Liver (tissue), 10 donors: ENCODE measurements at places on chromosomes 7 and 10. TPM values are rescaled to one million over a fixed set of nuclear protein-coding genes. Genes with fewer than 3 reads are reported as not detected.
A peak's percentile ranks its signal among the peaks of the same experiment; 100 is the strongest.

DNA sequence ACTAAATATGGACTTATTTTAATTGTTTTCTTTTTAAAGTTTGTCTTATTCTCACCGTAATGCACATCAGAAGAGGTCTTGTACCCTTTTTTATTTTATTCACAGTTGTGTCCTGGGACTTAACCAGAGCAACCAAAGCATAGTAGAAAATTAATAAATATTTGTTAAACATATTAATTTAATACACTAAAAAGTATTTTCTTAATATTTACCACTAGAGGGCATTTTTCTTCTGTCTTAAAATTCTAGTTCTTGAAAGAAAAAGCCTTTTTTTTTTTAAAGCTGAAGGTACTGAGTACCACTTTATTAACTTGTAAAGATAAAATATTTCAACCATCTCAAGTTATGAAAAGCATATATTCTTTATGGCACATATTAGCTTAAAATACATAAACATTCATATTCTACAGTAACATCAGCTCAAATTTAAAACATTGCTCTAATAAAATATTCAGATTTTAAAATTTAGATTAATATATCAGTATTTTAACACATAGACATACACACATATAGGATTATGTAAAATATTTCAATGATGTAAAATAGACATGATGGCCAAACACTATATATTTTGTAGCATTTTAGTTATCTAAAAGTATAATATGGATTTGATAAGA lies 260.4 kb downstream of the SEMA3A start:
- no peak for DNase-seq

DNA sequence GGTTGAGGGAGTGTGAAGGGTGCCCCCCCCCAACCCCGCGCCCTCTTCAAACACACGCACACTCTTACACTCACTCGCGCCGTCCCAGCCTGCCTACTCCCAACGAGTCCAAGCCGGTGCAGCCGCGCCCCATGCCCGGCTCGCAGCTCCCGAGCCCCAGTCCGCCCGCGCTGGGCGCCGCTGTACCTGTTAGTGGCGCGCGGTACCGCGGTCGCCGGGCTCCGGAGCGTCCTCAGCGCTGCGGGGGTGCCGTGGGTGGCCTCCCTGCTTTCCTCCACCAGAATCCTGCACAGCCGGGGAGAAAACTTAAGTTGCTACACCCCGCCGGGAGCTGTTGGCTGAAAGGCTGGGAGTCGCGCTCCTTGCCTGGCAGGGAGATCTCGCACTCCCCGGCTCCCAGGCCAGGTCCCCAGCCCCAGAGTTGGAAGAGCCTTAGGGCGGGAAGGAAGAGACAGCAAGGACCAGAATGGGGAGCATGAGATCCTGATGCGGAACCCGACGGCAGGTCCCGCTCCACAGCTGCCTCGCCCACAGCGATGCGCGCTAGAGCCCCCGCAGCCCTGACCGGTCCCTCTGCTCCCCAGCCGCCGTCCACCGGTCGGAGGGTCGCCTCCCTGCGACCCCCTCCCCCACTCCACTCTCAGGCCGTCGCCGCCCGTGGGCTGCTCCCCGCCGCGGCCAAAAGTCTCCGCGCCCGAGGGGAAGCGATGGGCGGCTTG lies 863 bp downstream of the ST8SIA6 start:
- DNase-seq: peak; percentile 72

DNA sequence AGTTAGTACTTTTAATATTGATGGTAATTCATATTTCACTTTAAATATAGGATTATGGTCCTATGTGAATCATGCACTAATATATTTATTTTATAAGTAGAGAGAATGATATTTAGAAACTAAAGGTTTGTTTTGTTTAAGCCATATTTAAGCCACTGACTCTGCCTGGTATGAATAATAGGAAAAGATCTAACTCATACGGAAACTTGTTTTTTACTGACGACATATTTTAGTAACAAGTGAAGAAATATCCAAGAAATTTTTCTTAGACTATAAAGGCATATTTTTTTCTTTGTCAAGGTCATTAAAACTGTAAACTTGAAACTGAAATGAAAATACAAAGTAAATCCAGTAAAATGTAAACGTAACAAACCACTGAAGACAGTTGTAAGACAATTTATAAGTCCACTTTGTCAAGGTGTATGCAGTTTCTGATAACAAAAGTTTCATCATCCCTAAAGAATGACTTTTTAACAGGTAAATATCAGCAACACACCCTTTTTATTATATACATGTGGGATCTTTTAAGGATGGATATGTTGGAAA lies 147.1 kb downstream of the PHF14 start:
- no peak for DNase-seq

GRCh38 chr10:86139066-86139657 lies 227.4 kb downstream of the GRID1 start:
- no peak for DNase-seq

- DNase-seq: no peak
These were observed 87.4 kb upstream of the PIP4K2A start for GRCh38 chr10:22801785-22802184.

GRCh38 chr10:20132816-20133215 lies 316.6 kb downstream of the PLXDC2 start:
- no peak for DNase-seq

DNA sequence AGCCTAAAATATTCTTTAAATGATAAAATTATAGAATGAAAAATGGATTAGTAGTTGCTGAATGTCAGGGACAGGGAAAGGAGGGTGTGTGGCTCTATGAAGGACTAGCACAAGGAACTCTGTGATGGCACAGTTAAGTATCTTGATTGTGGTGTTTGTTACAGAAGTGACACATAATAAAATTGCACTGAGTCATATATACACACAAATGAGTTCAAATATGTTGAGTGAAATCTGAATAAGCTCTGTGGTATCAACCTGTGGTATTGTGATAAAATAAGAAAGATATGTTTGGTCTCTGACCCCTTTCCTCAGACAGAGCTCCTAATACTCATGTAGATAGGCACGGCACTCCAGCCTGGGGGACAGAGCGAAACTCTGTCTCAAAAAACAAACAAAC lies 181.5 kb upstream of the TRIM24 start:
- DNase-seq: no peak

DNA sequence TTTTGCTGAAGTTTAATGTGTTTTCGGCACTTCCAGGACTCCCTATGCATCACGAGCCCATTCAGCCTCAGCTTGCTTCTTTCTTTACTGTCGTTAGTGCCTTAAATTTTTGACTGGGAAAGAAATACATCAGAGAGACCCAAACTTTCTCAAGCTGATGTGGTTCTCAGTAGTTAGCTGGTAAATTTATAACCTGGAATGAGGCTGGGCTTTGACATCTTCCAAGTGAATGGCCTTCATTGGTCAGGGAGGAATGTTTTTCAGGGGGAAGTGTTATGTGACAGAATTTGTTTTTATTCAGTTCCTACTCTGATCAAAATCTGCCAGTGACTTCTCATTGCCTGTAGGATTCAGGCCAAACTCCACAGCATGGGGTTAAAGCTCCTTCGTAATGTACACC lies 296.9 kb downstream of the SORCS3 start:
- DNase-seq: no peak

GRCh38 chr10:6654571-6654970 lies 74.5 kb upstream of the PRKCQ start:
- DNase-seq: no peak

DNA sequence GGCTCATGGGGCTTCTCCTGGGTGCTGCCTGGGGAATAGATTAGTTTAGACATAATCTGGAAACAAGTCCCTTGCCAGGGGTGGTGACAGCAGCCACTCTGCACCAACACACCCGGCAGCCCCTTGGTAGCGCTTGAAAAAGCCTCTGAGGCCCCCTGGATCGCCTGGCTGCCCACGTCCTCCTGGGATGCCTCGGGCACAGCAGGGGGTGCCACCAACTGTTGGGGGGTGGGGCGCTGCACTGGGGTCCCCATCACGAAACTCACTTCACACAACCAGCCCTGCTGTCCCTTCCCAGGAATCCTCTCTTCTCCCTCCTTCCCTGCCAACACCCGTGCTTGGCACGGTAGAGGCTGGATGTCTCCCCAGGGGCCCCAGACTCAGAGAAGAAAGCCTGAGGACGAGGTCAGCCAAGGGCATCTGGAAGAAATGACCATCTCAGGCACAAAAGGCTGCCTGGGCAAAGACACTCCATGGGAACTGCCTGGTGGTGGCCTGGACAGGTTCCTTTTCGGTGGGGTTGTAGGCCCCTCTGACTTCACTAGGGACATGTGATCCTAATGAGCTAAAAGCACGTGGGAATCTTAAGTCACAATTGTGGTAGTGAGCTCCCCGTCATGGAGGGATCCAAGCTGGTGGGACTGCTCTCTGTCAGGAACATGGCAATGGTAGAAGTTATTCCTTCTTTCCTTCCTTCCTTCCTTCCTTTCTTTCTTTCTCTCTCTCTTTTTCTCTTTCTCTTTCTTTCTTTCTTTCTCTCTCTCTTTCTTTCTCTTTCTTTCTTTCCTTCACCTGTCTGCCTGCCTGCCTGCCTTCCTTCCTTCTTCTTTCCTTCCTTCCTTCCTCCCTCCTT lies 11.3 kb downstream of the TMEM270 start:
- no peak for DNase-seq

- DNase-seq: no peak
These were observed 105.3 kb downstream of the LRRC18 start for GRCh38 chr10:48834189-48834965.

GRCh38 chr7:7732621-7733281 lies 14.3 kb upstream of the RPA3 start:
- DNase-seq: no peak

DNA sequence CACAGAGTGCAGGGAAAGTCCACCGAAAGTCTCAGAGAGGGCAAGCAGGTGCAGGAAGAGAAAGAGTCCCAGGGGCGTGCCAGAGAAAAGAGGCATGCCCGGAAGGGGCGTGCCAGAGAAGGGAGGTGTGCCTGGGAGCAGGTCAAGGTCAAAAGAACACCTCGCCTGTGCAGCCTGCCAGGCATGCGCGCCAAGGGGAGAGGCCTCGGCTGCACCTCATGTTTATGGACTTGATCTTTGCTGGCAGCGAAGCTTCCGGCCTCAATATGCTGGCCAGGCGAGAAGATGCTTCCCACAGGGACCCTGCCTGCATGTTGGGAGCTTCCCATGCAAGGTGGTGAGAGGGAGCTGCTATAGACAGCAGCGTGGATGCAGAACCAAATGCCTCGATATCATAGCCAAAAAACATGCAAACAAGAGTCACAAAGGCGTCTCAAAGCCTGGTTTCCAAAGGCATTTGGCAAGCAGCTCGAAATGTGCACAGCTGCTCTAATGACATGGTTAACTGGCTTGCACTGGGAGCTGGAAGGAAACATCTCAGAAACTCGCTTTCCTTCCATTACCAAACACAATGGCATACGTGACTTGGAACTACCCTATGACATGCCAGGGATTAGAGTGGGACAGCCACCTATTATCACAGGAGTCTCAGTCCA lies 192.5 kb upstream of the PPP2R2D start:
- DNase-seq: no peak

DNA sequence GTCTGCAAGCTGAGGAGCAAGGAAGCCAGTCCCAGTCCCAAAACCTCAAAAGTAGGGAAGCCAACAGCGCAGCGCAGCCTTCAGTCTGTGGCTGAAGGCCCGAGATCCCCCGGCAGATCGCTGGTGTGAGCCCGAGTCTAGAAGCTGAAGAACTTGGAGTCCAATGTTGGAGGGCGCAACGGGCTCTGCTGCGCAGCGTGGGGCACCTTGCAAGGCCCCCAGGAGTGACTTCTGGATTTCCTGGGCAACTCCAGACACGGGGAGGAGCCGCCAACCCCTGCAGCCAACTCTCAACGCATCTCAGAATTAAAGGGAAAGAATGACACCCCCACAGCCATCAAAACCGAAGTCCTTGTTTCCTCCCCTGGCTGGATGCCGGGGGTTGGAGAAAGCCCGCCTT lies 18.8 kb upstream of the PROSER2 start:
- DNase-seq: no peak

- DNase-seq: peak; percentile 85
These were observed 11.3 kb upstream of the KAZALD1 start for GRCh38 chr10:101050208-101051069.

GRCh38 chr10:112973046-112973445 lies 23.0 kb downstream of the TCF7L2 start:
- no peak for DNase-seq

DNA sequence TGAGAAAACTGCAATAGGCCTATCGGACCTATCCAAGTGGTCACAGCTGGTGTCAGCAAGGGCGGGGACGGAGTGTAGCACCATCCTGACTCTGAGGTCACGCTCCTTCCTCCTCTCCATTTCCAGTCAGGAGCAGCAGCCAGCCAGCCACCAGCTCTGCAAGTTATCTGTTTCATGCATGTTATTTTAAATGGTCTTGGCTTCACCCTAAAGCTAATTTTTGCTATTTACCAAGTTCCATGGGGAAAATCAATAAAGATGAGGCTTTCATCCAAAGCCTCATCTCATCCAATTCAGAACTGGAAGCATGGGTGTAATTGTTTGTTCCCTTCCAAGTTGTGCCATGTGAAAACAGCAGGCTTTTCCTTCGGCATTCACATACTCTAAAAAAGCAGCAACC lies 49.3 kb downstream of the ICA1 start:
- no peak for DNase-seq

GRCh38 chr7:128104108-128104742 lies 73.0 kb upstream of the LRRC4 start:
- DNase-seq: no peak

DNA sequence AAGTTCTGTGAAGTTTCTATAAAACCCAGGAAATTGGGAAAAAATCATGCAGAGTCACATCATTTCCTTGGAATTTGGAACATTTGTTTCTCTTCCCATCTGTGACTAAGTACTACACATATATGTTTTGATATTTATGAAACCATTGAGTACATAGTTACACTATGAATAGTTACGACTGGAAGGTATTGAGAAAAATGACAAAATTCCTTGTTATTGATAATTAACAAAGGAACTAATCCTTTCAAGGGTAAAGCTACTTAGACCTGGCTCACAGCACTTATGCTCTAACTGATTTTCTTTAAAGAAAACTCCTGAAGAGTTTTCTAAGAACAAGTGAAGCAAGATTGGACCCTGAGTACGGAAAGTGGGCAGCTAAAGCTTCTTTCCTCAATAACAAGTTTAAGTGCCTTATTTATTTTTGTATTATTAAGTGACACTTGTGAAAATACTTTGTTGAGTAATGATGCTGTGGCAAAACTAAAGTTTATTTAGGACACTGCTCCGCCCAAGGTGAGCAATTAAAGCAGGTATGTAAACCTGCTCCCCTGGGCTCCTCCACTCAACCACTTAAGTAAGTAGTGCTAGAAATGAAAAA lies 12.0 kb upstream of the GLCCI1 start:
- no peak for DNase-seq

GRCh38 chr7:26629696-26630095 lies 234.7 kb downstream of the SKAP2 start:
- DNase-seq: no peak

- DNase-seq: no peak
These were observed 104.9 kb downstream of the DOCK4 start for GRCh38 chr7:112101201-112101846.

- no peak for DNase-seq
These were observed 20.7 kb downstream of the BLVRA start for GRCh38 chr7:43779045-43779812.

Gene TMEM140
- 22.3 TPM for total RNA-seq

Gene PIK3AP1
- total RNA-seq: 43.0 TPM

Gene SLC26A3
- total RNA-seq: under 0.01 TPM

Gene IGFBP3
- total RNA-seq: 214 TPM

Gene SEMA3C
- 0.89 TPM for total RNA-seq
